ENCODE measurements at places on chromosomes 7 and 10.
A peak's percentile ranks its signal among the peaks of the same experiment; 100 is the strongest.

GRCh38 chr10:73910764-73911552 is at the start of gene PLAU:
Gene PLAU, plus strand, starts transcription at chr10:73911132. Its CDS starts 424 bp downstream, at chr10:73911556.
- peak; percentile 63 for DNase-seq

- DNase-seq, result no peak
Observed at GRCh38 chr10:91614225-91614624, 18.6 kb downstream of the PPP1R3C start.

- DNase-seq, result no peak
Observed at GRCh38 chr10:132037676-132037975, 28.1 kb upstream of the JAKMIP3 start.

GRCh38 chr10:36051500-36051991 is 409.4 kb upstream of the FZD8 start:
- peak; percentile 58 for DNase-seq

GRCh38 chr7:148719753-148720152 is 21.1 kb downstream of the CUL1 start:
- DNase-seq, result no peak

GRCh38 chr10:75658915-75659314 is 227.5 kb downstream of the LRMDA start:
- no peak for DNase-seq

DNA sequence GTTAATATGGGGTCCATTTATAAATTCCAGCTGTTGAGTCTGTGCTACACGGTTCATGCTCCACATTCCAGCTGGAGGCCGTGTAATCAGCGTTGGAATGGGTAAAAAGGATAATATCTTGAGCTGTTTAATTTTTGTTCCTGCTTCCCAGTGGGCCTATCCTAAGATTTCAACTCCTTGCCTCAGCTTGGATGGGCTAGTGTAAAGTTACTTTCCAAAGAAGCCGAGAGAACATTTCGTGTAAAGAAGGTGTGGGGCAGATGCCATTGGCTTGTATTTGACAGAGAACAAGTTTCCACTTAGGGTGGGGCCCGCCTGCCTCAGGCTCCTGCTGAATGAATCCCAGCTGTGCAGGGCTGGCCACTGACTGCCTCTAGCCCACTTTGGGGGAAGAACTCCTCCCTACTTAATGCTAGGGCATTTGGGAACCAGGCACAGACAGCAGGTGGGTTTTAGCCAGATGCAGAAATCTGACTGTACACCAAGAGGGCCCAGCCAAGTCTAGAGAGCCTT is 125.9 kb upstream of the LYZL2 start:
- peak; percentile 92 for DNase-seq

DNA sequence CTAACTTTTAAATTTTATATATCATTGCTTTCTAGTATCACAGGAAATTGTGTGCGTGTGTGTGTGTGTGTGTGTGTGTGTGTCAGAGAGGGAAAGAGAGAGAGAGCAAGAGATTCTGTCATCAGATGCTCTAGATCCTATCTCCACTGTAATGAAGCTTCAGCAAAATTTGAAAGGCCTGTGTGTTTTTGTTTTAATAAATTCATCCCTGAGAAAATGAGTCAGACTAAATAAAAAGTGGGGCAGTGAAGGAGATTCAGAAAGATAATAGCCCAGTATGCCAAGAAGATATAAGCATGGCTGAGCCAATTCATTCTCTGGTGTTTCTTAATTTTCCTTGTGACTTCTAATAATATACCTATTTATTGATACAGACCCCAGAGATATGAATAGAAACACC is 184.2 kb upstream of the TMEM196 start:
- no peak for DNase-seq

- DNase-seq, result no peak
Observed at GRCh38 chr10:55158633-55159032, 357.6 kb upstream of the PCDH15 start.

GRCh38 chr10:209357-209756 is 74.1 kb downstream of the ZMYND11 start:
- no peak for DNase-seq

GRCh38 chr10:7609556-7609955 is 57.2 kb downstream of the ITIH5 start:
- DNase-seq, result no peak

DNA sequence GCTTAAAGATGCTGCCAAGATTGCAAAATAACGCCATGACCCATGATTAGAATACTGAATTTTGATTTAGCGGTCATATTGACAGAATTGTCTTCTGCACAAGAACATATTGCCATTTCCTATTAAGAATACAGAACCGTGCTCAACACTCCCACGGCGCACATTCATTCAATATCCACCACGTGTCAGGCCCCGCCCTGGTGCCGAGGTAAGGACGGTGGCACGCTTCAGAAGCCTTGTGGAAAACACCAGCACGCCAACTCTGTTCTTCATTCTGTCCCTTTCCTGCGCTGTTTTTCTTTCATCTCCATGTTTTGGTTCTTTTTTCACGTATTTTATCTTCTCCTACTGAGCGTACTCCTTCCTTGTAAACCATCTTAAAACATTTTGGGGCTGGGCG is 189.3 kb downstream of the ZMYND11 start:
- peak; percentile 5 for DNase-seq

DNA sequence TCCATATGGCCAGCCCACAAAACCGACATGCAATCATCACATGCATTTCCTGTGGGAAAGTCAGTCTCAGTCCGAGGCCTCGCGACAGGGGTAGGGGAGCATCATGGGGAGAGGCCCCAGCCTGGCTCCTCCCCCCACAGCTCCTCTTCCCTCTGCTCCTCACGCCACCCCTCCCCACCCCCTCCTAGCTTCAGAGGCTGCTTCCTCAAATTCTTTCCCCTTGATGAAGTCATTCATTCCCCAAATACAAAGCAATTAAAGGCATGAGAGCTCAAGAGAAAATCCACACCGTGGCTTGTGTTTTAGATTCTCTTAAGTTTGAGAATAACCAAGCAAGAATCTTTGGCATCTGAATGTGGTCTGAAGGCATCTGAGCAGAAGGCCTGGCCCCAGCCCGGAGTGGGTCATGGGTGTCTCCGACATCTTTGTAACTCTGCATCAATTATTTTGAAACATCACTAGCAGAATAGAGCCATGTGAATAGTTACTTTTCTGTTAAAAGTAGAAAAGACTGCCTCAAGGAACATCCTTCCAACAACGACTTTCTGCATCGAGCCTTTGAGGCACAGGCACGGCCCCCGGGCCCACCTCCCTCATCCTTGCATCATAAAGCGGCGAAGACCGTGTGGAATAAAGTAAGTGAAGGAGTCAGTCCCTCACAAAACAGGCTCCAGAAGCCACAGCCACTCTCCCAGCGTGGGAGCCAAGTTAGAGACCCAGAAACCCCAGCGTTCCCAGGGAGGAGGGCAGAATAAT is 90.9 kb downstream of the DIP2C start:
- DNase-seq, result no peak

GRCh38 chr7:92655346-92655884 is 65.2 kb upstream of the FAM133B start:
- DNase-seq, result no peak

GRCh38 chr7:36473454-36474282 is 84.0 kb downstream of the ANLN start:
- peak; percentile 39 for DNase-seq

- DNase-seq, result no peak
Observed at GRCh38 chr10:112209684-112210131, 26.1 kb upstream of the GPAM start.

DNA sequence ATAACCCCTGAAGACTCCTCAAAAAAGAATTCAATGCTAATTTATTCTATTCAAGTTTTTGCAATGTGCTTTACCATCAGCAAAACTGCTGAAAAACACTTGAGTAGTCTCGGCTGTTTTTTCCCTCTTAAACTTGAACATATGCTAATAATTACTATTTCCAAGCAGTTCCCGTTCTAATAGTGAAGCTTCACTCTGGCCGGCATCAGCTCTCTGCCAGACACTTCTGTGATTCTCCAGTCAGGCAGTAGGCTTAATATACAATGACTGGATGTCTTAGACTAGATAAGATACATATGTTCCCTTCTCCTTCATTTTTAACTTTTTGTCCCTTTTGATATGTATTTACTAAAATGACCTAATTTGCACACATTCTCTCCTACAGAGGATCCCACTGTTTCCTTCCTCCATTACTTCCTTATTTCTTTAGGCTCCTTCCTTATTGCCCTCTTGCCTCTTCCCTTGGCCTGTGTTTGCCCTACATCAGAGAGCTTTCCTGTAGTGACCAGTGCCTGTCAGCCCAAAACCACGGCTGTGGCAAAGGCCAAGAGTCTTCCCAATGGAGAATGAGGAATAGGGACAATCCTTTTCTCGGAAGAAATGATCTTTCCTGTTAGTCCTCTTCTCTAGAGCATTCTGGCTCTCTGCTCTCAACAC is 23.5 kb downstream of the HEPACAM2 start:
- no peak for DNase-seq

GRCh38 chr10:49183596-49184542 is 4.3 kb downstream of the TMEM273 start:
- DNase-seq, result no peak

DNA sequence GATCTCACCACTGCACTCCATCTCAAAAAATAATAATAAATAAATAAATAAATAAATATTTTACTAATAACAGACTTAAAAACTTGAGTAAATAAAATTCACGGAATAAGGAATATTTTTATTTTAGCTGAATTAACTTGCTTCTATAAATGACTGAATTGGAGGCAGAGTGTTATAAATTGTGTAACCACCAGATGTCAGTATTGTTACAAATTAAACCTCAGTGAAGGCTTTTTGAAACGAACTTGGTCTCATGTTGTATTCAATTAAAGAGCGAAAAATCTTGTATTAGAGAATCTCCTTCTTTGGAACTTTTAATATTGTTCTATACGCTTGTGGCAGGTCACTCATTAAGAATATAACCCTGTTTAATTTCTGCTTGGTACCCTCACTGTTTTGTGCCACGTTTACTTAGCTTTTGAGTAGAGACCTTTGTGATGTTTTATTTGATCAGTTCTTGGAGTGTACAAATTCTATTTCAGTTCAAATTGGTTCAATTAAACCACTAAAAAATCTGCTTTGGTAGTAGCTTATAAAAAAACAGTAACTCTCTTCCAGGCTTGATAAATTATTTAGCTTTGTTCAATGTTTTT is 45.6 kb upstream of the SCIN start:
- no peak for DNase-seq
